Kidney epithelial cell (primary cell): ENCODE measurements at places on chromosomes 4 and X. TPM values are rescaled to one million over a fixed set of nuclear protein-coding genes. Genes with fewer than 3 reads are reported as not detected.

DNA sequence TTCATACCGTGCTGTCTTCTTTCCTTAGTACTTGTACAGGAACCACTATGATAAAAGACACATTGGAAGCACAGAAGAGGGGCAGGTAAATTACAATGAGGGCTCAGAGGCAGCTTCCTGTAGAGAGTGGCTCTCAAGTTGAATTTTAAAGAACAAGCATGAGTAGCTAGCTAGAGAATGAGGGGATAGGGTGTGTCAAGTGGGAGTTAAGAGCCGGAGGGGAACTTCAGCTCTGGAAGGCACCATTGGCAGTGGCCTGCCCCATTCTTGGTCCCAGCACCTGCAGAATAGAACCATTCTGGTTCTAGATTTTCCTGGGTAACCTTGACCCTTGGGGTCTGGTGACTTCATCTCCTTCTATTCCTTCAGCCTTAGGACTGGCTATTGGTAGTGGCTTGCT, 34.0 kb upstream of the JADE1 start:
- DNase-seq, result no peak

DNA sequence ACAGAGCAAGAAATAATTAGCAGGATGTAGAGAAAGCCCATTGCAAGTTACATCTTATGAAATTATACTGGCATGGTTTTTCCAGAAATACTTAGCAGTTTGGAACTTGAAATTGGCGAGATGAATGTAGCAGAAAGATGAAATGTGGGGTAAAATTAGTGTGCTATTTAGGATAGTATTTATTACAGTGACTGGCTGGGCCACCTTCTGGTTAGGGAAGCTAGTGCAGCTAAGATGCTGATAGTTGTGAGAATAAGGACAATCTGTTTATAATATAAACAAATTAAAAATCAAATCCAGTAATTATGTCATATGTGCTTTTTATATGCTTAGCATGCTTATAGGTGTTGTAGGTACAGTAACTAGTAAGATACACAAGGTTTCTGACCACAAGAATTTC, 74.8 kb downstream of the IL15 start:
- no peak for DNase-seq

DNA sequence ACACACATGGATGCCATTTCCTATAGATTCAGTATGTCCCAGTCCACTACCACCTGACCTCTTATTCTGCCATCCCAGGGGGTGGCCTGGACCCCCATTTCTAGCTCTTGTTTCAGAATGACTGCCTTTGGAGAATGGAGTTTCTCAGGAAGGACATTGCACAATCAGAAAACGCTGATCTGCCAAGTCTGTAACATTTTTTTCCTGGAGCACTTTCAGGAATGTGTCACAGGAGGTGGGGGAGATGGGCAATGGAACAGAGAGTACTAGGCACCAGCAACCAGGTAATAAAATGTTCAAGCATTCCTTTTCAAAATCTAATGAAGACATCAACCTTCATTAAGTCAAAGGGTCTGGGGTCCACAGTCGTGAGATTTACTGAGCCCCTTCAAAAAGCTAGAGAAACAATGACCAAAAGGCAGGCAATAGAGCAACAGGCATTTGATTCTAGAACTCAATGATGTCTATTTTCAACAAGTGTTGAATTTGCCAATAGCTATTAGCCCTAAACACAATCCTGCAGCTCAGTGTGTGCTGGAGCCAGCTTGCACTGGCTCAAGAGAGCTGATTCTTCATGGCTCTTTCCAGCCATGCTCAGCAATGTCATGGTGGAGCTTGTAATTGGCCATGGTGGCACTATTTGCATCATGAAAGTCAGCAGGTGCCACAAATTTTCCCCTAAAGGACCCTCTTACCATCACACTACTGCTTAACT, 87.1 kb downstream of the KDR start:
- no peak for DNase-seq

Gene FRMPD3
- total RNA-seq, result 0.04 TPM in 1 of 2 replicates, not detected in the other

Gene RPS6KA6
- total RNA-seq, result 5.0 and 5.8 TPM in 2 replicates

DNA sequence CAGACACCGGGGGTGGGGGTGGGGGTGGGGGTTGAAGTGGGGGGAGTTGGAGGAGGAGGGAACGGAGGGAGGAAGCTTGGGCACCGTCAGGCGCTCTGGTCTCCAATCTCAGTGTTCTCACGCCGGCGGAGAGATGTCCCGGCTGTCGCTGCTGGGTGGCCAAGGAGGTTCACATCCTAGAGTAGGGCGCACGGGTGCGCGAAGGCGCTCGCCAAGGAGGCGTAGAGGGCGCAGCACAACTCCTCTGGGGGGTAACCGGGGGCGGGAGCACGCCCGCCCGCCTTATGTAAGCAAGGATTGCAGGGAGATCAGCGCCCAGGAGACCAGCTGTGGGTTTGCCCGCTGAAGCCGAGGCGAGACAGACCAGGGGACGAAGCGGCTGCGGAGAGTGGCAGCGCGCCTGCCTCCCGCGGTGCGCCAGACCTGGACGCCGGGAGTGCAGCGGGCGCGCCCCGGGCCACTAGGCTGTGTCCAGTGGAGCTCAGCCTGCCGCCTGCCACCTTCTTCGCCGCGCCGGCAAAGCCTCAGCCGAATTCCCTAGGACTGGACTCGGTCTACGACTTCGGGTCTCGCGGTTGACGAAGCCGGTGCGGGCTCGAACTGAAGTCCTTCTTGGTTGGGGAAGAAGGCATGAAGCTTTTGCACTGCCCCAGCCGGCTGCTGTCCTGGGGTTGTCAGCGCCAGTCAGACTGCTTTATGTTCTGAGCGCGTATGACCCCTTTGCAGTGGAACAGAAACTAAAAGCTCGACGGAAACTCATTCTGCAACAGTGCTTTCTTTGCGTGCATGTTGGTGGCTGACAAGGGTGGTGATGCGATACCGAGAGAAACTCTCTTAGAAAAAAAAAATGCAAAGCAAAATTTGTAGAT, 707 bp upstream of the UNC5C start:
- DNase-seq, result no peak

Gene RAB41
- not detected in 2 replicates for total RNA-seq

Gene PGAM4
- not detected in 2 replicates for total RNA-seq

Gene RBM46
- total RNA-seq, result 0.04 and 0.21 TPM in 2 replicates

Gene ANKRD50
- total RNA-seq, result 14.6 and 14.8 TPM in 2 replicates

DNA sequence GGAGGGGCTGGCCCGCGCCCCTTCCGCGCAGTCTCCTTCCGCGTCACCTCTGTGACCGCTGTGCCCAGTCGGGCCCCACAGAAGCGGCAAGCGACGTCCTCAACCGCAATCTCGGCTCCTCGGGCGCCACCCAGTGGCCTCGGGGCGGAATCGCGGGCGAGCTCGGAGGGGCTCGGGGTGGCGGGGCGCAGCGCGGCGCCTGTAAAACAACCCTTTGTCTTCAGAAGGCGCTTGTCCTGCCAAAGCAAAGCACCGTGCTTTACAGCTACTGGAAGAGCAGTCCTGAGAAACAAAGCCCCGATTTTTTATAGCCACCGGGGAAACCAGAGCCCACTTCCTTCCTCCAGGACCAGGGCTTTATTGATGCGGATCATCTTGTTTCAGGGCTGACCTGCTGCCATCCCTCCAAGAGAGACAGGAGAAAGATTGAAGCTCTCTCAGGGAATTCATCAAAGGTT, 37.3 kb upstream of the CDKN2AIP start:
- DNase-seq, result no peak

Gene ERVMER34-1
- 3.5 and 4.0 TPM in 2 replicates for total RNA-seq

DNA sequence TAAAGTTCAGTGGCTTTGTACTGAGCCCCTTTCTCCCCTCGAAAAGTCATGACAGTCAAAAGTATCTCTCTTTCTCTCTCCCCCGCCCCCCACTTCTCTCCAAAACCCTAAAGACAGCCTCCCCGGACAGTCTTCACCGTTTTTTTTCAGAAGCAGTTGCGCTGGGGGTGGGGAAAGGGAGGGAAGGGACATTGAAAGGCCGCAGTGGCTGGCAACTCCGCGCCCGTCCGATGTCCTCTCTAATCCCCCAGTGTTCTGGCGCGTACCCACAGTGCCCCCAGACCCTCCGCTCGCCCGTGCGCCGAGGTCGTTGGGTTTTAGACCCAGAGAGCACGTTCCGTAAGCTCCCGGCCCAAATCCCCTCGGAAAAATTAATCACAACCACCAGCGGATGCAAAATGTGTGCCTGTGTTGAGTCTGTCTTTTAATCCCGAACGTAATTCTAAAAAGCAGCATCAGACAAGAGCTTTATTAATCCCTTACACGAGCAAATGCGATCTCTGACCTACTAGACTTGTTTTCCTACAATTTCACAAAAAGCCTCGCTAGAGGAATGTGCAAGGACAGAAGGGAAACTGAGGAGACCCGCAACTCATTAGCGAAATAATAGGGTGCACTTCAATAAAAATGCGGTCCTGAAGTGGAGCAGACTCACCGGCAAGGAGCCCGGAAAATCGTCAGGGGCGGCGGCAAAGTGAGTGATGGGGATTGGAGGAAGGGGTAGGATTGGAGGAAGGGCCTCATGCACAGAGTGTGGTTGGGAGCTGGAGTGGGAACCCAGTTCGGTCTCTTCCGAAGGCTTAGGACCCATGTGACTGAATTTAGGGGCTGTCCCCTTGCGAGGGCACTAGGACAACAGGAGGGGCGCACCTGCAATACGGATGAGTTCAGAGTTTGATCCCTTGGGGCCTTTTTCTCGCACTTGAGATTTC, 12.2 kb upstream of the PRDM8 start:
- no peak for DNase-seq

DNA sequence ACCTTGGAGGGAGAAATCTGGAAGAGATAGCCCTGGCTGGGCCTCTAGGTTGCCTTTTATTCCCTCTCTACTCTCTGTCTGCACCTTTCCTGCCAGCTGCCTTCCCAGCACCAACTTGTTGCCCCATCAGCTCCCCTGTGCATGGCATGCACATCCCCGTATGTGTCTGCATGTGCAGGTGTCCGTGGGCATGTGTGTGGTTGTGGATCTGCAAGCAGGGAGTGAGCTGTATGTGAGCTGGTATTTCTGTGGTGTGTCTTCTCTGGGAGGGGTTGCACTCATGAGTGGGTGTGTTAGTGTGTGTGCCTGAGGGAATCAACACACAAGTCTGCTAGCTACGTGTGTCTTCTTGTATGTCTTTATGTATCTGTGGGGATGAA, 9.9 kb downstream of the L1CAM start:
- DNase-seq, result no peak

Gene ANOS1
- total RNA-seq, result 7.0 and 9.0 TPM in 2 replicates

- no peak for DNase-seq
These were observed 60.3 kb downstream of the MTHFD2L start for GRCh38 chr4:74218201-74218600.

DNA sequence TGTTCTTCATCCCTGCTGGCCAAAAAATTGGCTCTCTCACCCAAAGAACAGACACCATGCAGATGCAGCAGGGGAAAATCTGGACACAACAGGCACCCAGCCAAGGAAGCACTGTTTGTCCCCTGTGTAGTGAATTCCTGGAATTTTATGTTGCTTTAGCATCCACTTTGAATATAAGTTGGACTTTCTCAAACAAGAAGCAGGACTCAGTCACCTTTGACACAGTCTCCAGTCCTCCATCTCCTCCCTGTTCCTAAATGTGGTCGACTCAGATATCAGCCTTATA, 11.8 kb downstream of the ZNF182 start:
- DNase-seq, result no peak

DNA sequence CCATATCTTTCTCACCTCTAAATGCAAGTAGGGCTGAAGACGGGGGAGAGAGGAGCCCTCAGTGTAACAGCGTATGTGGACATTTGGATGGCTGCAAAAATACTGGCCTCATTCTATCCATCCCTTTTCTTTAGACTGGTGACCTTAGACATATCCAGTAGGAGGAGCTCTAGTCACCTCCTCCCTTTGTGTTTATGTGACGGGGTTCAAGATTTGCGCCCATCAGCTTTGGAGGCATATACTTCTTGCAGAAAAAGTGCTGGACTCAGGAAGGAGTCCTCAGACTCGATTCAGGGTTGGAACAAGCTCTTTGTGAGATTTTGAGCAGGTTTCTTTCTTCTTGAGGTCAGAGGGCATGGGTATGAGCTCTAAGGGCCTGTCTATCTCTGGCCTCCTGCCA, 86.2 kb downstream of the MAMLD1 start:
- no peak for DNase-seq

Gene PPP4R3C
- not detected in 2 replicates for total RNA-seq

DNA sequence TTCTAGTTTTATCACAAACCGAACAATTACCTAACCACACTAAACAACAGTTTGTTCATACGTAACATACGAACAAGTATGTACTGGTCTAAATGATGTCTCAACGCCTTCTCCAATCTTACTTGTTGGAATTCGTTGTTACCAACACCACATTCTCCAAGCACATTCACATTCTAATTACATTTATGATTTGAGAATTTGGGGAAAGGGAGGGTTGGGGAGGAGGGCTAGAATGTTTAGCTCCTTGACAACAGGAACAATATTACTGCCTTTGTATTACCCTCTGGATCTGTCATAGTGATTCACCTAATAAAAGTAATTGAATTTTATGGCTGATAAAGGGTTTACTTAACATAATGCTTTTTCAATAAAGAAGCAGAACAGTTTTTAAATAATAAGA, 24.4 kb downstream of the LCORL start:
- no peak for DNase-seq

Gene GLRB
- 5.9 and 11.6 TPM in 2 replicates for total RNA-seq

- no peak for DNase-seq
These were observed 7.9 kb upstream of the STOX2 start for GRCh38 chr4:183897193-183897592.

Gene KCTD8
- total RNA-seq, result 0.96 and 4.8 TPM in 2 replicates

DNA sequence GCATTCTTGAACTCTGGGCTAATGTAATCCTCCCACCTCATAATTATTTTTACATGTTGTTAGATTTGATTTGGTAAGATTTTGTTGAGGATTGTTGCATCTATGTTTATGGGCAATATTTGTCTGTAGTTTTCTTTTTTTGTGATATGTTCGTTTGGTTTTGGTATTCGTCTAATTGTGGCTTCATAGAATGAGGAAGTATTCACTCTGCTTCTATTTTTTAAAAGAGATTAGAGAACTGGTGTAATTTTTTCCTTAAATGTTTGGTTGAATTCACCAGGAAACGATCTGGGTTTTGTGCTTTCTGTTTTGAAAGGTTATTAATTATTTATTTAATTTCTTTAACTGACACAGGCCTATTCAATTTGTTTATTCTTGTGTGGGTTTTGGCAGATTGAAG, 161.2 kb upstream of the NUDT6 start:
- DNase-seq, result no peak

Gene SERTM2
- total RNA-seq, result not detected in 2 replicates

- no peak for DNase-seq
These were observed 77.4 kb upstream of the MID1 start for GRCh38 chrX:10697616-10698317.

DNA sequence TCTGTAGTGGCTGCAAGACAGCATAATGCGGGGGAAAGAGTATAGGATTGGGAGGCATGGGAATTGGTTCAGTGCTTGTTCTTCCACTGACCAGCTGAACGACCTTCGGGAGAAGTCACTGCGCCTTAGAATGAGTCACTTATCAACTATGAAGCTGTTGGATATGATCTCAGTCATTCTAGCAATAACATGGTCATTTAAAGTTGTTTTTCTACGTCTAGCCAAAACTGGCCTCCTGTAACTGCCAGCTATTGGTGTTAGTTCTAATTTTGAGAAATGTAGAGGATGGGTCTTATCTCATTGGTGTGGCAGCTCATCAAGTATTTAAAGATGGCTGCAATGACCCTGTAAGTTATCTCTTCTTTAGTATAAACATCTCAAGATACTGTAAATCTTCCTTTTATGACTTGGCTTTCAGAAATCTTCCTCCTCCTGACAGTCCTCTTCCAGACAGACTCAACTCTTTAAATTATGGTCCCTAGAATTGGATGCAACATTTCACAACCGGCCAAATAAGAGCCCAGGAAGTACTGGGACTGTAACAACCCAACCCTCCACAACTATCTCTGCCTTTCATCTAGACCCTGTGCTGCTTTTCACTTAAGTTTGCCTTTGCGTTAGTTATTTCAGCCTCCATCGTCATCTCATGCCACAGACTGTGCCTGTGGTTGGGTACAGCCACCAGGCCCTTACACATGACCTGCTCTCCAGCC, 243.3 kb downstream of the CBR4 start:
- DNase-seq, result no peak

Gene TMEM156
- 2.0 and 5.2 TPM in 2 replicates for total RNA-seq

Gene PAGE2
- not detected in 2 replicates for total RNA-seq
